ENCODE measurements at places on chromosomes 6 and 20.

DNA sequence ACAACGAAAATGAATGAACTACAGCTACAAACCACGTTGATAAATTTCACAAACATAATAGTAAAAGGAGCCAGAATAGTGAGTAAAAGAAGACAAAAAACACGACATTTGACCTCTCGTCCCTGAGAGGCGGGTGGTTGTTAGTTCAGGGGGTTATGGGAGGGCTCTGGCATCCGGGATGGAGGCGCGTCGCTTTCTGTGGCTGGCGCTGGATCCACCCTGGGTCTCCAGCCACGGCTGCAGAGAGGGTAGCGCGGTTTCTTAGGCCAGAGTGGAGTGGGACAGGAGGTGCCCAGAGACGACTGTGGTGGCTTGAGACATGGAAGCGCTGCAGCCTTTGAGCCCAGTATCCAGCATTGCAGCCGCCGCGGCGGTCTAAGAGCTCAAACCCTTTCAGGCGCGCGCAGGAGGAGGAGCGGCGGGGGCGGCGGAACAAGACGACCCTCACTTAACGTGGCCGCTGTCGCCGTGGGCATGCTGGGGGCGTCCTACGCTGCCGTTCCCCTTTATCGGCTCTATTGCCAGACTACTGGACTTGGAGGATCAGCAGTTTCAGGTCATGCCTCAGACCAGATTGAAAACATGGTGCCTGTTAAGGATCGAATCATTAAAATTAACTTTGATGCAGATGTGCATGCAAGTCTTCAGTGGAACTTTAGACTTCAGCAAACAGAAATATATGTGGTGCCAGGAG lies 3.7 kb upstream of the ZSCAN23 start:
- DNase-seq = no peak

DNA sequence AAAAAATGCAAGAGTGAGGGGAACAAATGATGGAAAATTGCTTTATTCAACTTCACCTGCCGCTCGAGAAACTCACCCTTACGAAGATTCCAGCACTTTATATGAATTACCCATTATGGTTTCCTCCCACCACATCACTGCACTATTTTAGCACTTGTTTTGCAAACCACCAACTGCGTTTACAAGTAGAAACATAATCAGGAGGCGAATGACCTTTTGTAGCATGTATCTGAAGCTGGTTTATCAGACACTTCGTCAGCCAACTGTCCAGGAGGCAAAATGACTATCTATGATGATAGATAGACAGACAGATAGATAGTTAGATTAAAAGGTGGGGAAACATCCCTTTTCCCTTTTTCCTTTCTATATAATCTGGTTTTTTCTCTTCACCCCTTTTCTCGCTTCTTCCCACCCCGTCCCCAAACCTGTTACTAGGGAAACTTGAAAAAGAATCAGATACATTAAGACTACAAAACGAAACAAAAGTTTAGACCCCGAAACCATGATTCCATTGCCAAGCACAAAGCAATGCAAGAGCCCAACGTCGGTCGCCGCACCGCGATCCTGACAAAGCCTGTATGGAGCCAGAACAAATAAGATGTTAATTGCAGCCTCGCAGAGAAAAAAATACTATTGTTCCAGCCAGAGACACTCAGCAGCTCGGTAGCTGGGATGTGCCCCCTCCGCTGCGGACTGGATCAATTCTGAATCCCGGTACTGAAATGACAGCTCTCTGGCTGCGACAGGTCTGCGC lies 933 bp upstream of the ADGRB3 start:
- DNase-seq = no peak

DNA sequence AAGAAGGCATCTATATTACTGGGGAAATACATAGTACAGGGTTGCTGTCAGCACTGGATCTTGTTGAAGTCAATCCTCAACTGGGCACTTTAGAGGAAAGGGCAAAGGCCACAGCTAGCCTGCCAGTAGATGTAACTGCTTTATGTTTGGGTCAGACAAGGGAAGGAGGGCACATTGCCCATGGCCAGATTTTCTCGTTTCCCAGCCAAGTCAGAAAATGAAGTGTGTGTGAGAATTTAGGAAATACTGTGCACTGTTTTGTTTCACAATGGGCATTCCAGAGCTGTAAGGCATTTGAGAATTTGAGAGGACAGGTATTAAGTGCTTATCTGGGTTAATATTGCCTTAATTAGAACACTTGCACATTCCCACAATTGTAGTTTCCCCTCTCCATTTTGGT lies 183.9 kb upstream of the MCHR2 start:
- no peak for DNase-seq

DNA sequence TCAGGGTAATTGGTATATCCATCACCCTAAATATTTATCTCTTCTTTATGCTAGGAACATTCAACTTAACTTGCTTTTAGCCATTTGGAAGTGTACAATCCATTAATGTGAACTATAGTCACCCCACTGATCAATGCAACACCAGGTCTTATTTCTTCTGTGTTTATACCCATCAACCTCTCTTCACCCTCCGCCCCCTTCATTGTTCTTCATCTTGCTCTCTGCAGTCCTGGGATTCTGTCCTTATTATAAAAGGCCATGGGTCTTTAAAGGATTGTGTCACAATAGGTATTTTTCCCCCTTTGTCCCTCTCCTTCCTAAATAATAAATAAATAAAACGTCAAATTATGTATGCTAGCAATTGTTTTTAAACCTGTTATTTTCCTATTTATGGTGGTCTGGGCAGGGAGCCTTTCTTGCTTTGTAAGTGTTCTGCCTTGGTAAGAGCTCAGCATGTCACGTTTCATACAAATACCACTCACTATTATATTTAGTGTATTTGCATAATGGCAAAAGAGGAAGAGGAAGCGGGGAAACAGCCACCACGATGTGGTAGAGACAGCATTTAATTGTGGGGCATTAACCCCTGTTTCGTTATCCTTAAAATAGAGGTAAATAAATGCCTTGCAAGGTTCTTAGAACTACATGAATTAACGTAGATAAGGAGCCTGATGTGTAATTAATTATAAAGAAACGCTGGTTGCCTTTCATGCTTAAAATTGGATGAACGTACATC lies 1.9 kb downstream of the ABRACL start:
- DNase-seq = no peak

GRCh38 chr6:158309814-158310213 lies 2.5 kb upstream of the TULP4 start:
- no peak for DNase-seq

DNA sequence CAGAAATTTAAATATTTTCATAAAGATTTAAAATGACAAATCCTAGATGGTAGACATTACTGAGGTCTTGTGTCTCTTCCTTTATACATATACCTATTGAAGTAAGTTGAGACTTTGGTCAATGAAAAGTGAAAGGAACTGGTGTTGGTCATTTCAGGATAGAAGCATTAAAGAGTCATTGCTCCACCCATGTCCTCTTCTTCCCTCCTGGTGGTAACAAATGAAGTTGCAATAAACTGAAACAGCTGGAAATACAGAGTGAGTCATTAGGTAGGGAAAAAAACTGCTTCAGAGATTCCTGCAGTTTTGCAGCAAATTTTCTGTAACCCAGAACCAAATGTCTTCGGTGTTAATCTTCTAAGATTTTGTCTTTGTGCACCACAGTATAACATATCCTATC lies 448.0 kb downstream of the EYS start:
- no peak for DNase-seq

- DNase-seq = no peak
Measured at GRCh38 chr6:27726619-27727023, 185.6 kb downstream of the OR2B2 start.

- no peak for DNase-seq
Measured at GRCh38 chr6:43887340-43887858, 117.4 kb downstream of the VEGFA start.

Data from effector memory CD4-positive, alpha-beta T cell (primary cell).